Activated CD4-positive, CD25-positive, alpha-beta regulatory T cell (primary cell): ENCODE measurements at places on chromosomes 1 and 21.

GRCh38 chr1:20126806-20127440 lies 7.6 kb upstream of the PLA2G2D start:
- DNase-seq = no peak

- no peak for DNase-seq
These were observed 31.3 kb upstream of the ACTN2 start for GRCh38 chr1:236654957-236655356.

DNA sequence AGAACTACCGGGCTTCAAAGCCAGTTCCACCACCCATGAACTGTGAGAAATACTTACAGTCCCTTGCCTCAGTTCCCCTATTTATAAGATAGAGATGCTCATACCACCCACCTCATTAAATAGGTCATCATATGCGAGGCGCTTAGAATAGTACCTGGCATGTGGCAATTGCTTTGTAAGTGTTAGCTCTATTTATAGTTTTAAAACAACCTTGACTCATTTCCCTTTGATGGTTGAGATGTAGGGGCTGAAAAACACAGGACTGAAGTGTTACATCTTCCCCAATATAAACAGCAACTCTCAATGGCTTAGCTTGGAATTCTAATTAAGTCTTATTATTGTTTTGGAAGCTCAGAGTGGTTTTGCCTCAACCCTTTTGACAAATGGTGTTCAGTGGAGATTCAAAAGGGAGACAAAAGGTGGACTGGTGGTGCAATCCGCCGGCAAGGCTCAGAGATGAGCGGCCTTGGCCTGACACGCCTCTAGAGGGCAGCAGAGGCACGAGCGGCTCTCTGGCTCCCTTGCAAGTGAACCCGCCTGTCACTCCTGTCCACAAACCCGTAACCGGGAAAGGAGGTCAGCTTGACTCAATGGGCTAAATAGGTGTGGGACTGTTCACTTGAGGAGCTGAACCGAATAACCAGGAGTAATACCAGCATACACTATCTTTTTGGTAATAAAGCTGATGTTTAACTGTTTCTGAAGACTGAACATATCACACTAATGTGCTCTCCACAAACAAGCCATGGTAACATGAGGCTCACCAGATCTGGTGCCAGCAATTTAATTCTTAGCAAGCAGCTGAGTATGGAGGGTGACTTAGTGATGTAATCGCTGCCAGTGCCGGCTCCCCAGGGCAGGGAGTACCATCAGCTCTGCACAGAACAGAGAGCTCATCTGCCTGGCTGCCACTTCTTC lies 19.5 kb upstream of the SMYD2 start:
- DNase-seq = peak; percentile 64

DNA sequence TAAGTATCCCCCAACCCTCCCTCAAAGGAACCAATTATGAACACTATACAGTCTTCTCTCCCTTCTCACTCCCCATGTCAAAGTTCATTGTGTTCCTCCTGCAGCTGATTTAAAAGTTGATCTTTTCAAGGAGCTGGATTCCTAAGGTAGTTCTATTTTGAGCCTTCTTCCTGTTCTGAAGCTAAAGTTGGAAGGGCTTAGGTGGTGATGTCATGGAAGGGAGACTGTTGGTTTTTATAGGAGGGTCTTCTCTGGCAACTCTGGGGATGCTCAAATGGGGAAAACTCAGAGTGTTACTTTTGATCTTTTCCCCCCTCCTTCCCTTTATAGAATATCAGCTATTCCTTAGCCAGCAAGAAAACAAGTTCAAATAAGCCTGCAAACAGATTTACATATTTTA lies 83.0 kb upstream of the AK4 start:
- DNase-seq = no peak

DNA sequence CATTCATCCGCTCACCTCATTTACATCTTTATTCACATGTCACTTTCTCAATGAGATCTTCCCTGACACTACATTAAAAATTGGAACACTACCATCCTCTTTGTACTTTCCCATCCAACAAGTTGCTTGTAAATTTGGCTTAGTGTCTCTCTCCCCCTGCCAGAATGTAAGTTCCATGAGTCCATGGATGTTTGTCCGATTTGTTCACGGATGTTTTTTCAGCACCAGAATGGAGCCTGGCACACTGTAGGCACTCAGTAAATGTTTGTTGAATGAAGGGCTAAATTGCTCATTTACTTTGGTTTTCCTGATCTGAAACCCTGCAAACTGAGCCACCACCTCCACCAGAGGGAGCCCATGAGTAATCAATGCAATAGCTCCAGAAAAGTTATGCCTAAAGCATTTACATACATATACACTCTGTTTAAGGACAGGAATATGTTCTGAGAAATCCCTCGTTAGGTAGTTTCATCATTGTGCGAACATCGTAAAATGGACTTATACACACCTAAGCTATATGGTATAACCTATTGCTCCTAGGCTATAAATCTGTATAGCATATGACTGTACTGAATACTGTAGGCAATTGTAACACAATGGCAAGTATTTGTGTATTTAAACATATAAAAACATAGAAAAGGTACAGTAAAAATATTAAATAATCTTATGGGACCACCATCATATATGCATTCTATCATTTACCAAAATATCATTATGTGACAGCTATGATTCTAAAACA lies 2.8 kb upstream of the EYA3 start:
- DNase-seq = peak; percentile 77

- DNase-seq = no peak
These were observed 13.2 kb upstream of the QSOX1 start for GRCh38 chr1:180141381-180141934.

- DNase-seq = no peak
These were observed 4.4 kb upstream of the OSBPL9 start for GRCh38 chr1:51612447-51612961.

GRCh38 chr1:158255656-158256055 lies 1.4 kb downstream of the CD1A start:
- DNase-seq = no peak

GRCh38 chr1:235901461-235901860 lies 34.8 kb upstream of the LYST start:
- no peak for DNase-seq

GRCh38 chr21:22813201-22813600 lies 1815.0 kb downstream of the NCAM2 start:
- no peak for DNase-seq

DNA sequence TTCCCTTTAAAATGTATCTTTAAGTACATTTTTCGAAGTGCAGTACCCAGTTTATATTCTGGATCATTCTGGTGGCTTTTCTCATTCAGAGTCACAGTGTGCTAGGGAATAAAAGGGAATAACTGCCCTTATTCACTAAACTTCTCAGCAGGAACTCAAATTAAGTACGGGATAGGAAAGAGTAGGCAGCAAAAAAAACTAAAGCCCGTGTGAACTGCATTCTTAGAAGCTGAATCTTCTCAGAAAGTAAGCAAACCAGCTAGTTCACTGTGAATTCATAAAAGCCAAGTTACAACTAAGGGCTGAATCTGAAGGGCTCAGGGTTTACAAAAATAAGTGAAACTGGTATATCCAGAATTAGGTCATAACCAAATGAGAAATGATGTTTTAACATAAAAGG lies 22.0 kb downstream of the PRPF38A start:
- no peak for DNase-seq

DNA sequence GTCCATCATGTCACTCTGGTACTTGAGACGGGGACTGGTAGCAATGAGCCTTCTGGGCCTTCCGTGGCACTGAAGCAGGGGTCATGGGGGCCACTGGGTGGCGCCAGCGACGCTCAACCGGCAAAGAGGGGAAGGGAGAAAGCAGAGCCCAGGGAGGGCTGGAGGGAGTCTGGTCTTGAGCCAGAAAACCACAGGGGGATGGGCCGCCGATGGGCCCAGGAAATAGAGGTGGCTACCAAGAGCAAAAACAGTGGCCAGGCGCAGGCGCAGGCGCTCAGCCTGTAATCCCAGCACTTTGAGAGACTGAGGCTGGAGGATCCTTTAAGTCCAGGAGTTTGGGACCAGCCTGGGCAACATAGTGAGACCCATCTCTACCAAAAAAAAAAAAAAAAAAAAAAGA lies 21.8 kb downstream of the EXOC8 start:
- peak; percentile 8 for DNase-seq

GRCh38 chr1:46445773-46446256 lies 43.8 kb upstream of the DMBX1 start:
- DNase-seq = no peak

DNA sequence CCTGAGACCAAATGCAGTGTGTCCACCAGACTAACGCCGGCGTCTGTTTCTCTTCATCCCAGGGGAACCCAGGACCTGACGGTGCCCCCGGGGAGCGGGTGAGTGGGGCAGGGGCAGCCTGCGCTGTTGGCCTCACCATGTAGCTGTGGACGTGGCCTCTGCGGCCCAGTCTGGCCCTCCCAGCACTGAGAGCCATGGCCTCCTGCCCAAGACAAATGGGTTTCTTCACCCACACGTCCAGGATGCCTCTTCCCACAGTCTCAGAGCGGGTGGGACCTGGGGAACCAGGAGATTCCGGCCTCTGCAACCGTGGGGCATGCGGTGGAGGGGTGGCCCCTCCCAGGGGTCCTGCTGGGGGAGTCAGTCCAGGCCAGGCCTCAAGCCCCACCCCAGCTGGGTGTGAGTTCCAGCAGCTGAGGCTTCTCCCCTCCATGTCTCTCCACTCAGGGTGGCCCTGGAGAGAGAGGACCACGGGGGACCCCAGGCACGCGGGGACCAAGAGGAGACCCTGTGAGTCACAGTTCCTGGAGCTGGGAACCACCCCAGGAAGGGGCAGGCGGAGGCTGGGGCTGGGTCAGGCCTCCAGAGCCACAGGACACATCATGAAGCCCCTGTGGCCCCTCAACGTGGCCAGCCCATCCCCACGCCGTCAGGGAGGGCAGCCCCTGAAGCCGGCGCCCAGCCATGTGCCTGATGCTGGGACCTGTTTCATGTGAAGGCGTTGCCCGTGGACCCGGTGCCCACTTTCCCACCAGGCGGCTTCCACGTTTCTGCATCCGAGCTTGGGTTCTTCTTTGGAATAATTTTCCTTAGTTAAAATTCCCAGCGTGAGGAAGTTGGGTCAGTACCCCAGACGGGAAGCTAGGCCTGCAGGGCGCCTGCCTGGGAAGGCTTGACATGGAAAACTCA lies 11.0 kb downstream of the COL6A1 start:
- DNase-seq = no peak

DNA sequence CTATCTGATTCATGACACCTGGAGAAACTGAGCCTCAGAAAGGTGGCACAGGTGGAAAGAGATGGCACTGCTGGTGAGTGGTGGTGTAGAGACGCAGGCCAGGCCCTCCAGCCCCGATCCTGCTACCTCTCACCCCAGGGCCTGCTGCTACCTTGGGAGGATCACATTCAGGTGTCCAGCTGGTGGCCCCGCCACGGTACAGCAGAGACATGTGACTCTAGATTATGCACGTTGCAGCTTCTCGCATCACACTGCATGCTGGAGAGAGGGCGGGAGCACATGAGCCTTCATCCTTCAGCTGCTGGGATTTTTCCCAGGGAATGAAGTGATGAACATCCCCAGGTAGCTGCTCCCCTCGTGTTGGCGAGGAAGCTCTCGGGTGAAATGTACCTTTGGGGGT lies 32.9 kb downstream of the KAZN start:
- no peak for DNase-seq

GRCh38 chr1:189936861-189937260 lies 540.8 kb downstream of the BRINP3 start:
- no peak for DNase-seq

- DNase-seq = no peak
These were observed 7.4 kb downstream of the KCNE1 start for GRCh38 chr21:34504595-34504994.

DNA sequence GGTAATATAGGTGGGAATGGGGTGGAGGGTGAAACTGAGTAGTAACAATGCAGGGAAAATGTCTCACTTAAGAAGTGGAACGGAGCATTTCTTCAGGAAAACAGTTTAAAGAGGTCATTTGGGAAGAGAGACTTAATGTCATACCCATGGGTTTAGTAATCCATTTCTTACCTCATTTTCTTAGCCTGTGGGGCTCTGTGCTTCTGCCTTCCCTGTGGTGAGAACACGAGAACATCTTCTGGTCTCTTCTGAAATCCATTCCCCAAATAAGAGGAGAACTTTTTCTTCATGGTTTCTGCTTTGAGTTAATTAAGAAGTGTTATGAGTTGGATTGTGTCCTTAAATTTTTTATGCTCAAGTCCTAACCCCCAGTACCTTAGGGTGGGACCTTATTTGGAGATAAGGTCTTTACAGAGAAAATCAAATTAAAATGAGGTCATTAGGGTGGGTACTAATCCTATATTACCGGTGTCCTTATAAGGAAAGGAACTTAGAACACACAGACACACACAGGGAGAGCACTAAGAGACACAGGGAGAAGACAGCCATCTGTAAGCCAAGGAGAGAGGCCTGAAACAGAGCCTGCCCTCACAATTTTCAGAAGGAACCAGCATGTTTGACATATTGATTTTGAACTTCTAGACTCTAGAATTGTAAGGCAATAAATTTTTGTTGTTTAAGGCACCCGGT lies 5.4 kb downstream of the CCDC190 start:
- no peak for DNase-seq

DNA sequence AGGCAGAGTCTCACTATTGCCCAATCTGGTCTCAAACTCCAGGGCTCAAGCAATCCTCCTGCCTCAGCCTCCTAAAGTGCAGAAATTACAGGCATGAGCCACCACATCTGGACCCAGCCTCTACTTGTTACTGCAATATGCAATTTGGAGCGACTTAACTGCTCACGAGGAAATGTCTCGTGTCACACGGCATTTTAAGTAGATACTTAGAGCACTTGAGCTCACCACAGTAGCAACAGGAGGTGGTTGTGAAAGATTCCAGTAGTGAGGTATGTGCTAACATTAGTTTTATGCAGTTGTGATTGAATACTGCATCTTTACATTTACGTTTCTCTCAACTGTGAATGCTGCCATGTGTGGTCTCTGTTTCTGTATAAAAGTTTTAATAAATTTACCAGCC lies 5.8 kb upstream of the NDUFV3 start:
- no peak for DNase-seq

- no peak for DNase-seq
These were observed 24.6 kb upstream of the TTC22 start for GRCh38 chr1:54825696-54826095.

DNA sequence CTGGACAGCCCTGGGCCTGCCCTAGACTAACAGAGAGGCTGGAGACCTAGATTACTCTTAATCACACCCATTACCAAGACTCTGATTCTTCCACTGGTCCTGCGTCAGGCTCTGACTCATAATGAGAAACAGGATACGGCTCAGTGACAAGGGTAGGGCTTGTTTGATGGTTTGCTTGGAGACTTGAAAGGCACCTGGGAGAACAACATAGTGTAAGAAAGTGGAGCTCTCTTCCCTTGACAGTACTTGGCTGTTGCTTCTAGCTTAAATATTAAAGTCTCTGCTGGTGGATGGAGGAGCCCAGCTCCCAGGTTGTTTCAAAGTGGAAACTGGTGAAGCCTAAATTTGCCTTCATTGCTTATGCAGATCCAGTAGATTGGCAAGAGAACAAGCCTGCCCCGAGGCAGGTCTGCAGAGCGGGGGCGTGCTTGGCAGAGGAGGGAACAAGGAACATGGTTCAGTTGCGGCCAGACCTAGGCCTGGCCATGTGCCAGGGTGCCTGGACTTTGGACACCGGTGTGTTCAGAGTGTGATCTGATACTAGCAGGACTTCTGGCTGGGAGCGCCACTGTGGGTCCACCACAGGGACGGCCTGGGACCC lies 480.6 kb downstream of the CAMTA1 start:
- DNase-seq = no peak

- DNase-seq = no peak
These were observed 4.8 kb downstream of the AMPD2 start for GRCh38 chr1:109624201-109625010.
